Fibroblast of skin of back (primary cell): ENCODE measurements at places on chromosomes 12 and 14.

GRCh38 chr14:50123062-50123461 is 6.7 kb upstream of the VCPKMT start:
- no peak for DNase-seq

- DNase-seq = no peak
Observed at GRCh38 chr14:92439537-92440344, 73.8 kb upstream of the RIN3 start.

GRCh38 chr12:104785886-104786285 is 172.2 kb downstream of the SLC41A2 start:
- DNase-seq = no peak

- DNase-seq = no peak
Observed at GRCh38 chr14:103362780-103363179, 22.4 kb upstream of the MARK3 start.

GRCh38 chr12:11655842-11656241 is 6.4 kb downstream of the ETV6 start:
- DNase-seq = no peak

DNA sequence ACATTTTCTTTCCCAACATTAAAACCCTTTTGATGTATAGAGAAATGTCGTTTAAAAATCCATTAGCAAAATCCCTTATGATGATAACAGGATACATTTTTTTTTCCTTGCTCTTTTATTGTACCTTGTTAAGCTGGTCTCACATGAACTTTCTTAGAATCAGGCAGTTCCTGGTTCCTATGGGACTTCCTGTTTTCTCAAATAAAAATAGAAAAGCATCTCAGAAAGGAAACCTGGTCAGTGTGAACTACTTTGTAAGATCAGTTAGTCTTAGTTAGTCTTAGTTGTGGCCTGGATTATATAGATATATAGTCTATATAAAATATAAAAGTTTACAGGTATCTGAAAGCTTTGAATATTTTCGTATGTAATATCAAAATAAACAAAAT is 40.3 kb downstream of the LEMD3 start:
- no peak for DNase-seq

- no peak for DNase-seq
Observed at GRCh38 chr14:75372260-75372659, 55.6 kb upstream of the JDP2 start.

- DNase-seq = peak; percentile 50
Observed at GRCh38 chr14:52356025-52356424, 41.9 kb downstream of the PTGER2 start.

DNA sequence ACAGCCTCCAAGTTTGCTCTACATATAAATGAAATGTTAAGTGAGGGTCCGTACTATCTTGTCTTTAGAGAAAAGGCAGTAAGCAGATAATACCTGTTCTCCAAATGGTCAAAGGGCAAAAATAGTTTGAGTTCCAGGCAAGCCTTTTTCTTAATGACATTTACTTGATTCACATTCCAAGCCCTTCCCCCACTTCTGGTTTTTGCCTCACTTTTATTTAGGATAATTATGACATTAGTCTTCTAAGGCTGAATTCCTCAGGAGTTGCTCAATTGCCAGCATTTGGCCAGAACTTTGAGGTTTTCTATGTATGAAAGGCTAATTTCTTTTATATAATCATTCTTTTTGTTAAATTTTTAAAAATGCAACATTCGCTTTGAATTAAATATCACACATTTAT is 62.5 kb upstream of the DUSP6 start:
- DNase-seq = peak; percentile 58

- DNase-seq = no peak
Observed at GRCh38 chr14:77120771-77121743, 20.5 kb downstream of the ZDHHC22 start.

- no peak for DNase-seq
Observed at GRCh38 chr12:68185598-68185997, 26.1 kb upstream of the IFNG start.

DNA sequence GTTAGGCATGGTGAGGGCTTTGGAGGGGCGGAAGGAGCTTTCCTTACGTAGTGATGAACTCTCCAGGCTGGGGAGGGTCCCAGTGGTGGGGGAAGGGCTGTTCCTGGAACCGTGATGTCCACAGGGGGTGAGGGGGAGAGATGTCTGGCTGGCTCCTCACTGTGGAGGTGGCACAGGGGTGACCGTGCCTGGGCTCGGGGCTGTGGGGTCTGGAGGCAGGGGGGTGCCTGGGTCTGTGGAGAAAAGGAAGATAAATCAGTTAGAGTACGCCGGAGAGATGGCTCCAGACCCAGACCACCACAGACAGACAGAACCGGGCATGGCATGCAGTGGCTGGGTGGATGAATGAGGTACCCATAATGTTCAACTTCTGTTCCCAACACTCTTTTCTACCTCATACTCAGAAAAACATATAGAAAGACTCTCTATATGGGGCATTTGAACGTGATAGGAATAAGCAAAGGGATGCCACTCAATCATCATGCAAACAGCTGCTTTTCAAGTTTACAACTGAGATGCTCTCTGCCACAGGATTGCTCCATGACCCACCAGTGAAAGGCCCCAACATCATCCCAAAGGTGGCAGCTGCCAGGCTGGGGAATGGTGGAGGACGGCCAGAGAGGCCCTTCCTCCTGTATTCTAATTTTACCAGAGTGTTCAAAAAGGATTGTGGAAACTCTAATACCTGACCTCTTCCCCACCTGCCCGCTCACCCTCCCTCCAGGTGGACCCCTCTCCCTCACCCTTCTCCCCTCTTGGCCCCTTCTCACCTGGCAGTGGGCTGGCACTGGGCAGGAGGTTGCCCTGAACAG is 5.6 kb downstream of the MYL6 start:
- peak; percentile 12 for DNase-seq

- no peak for DNase-seq
Observed at GRCh38 chr14:105348945-105349699, 34.6 kb downstream of the PACS2 start.

DNA sequence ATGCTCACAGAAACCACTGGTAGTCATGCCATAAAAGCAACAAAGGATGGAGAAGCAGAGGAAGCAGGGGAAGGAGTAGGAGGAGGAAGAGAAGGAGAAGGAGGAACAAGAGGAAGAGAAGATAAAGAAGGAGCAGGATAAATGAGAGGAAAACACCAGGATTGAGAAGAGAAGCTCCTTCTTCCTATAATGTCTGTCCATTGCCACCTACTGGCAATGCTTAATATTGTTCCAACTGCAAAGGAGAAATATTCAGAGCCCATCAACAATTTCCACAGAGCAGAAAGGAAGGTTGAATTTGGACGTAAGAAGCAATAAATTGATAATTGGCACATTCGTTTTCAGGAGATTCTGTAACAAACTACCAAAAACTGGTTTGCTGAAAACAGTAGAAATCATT is 898.4 kb downstream of the SLC16A7 start:
- DNase-seq = peak; percentile 53

DNA sequence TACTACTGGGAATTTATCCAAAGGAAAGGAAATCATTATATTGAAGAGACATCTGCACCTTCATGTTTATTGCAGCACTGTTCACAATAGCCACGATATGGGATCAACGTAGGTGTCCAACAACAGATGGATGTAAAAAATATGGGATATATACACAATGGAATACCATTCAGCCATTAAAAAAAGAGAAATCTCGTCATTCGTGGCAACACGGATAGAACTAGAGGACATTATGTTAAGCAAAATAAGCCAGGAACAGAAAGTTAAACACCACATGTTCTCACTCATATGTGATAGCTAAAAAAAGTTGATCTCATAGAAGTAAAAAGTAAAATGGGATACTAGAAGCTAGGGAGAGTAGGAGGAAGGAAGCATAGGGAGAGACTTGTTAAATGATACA is 82.9 kb upstream of the CLMN start:
- DNase-seq = no peak

DNA sequence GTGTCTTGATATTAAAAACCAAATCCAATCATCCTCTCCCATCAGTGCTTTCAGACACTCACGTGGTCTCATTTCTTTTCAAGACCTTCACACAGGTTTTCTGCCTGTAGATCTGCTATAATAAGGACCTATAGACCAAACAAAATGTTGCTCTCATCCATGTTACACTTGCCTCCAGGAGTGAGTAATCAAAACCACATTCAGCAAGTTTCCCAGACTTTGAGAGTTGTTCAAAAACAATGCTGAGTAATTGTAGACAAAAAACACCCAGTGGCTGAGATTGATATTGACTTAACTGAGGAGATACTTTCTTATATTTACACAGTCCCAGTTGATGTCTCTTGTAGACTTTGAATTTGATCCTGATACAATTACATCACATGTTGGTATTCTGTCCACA is 383.1 kb downstream of the TMEM132D start:
- peak; percentile 86 for DNase-seq

GRCh38 chr12:2958432-2959191 is 585 bp upstream of the TEAD4 start:
- peak; percentile 90 for DNase-seq

DNA sequence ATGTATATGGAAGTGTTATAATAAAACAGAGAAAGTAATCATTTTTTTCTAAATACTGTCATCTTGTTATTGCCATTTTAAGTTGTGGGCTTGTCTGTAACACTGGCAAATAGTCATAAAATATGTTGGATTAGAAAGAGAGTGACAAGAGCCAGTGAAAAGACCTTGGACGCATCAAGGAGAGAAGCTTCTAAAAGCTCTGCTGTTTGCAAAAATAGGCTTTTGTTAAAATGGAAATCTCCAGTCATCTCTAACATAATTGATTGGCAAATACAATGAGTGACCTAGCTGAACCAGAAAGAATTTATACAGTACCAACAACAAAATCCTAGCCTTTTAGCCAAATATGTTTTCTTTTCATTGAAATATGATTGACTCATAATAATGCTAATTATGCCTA is 245.8 kb upstream of the RMST start:
- no peak for DNase-seq

- DNase-seq = no peak
Observed at GRCh38 chr12:114838480-114838879, 154.5 kb upstream of the TBX3 start.

GRCh38 chr14:42517806-42518500 is 911.3 kb downstream of the LRFN5 start:
- no peak for DNase-seq
